CD8-positive, alpha-beta memory T cell (primary cell): ENCODE measurements at places on chromosomes 11 and 22.
A peak's percentile ranks its signal among the peaks of the same experiment; 100 is the strongest.

DNA sequence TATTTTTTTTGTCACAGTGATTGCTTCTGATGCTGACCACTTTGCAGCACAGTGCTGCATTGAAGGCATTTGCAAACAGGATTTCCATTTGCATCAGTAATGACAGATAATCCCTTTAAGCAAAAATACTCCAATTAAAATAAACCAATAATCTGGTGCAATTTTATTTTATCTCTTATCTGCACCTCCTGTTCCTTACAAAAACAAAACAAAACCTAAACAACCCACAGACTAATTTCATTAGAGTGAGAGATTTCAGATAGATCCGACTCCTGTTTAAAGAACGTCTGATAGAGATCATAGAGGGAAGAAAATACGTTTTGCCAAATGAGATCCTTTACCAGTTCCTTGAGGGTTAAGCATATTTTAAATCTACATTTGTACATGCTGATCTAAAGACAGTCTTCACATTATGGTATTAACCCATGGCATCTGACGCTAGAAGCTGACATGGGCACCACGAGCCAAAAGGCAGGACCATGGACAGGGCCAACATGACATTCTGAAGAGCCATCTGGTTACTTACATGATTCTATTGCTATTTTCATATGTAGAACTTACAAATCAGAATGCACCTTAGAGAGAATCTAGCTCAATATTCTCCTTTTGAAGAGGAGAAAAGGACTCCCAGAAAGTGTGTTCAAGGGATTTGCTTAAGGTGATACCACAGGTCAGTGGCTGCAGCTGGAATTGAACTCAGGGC, 286.2 kb upstream of the NARS2 start:
- H3K36me3 ChIP-seq = no peaks in the 10 kb centered on the region
- no peak overlapping the region for H3K4me3 ChIP-seq
- DNase-seq = no peak
- no peaks in the 10 kb centered on the region for H3K4me1 ChIP-seq
- H3K27me3 ChIP-seq = no peaks in the 10 kb centered on the region
- no peak overlapping the region for H3K27ac ChIP-seq

GRCh38 chr11:121274332-121274991, 18.1 kb upstream of the SC5D start:
- no peaks in the 10 kb centered on the region for H3K4me1 ChIP-seq
- no peak for DNase-seq
- no peaks in the 10 kb centered on the region for H3K27me3 ChIP-seq
- no peak overlapping the region for H3K27ac ChIP-seq
- no peak overlapping the region for H3K4me3 ChIP-seq

DNA sequence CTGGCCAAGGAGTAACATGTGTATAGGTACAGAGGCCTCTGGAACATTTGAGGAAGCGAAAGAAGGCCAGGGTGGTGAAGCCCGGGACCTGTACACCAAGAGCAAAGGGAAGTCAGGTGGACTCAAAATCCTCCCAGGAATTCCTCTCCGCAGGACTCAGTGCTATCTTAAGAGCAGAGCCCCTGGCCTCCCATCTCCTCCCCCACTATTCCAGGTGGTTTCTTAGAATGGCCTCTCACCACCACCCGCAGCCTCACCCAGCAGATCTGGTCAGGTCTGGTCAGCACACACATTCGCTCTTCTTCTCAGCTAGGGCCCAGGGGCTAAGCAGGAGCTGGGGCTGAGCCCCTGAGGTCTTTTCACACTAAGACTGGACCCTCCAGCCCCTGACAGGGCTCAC, 59.1 kb downstream of the SCGB1A1 start:
- DNase-seq = no peak
- no peaks in the 10 kb centered on the region for H3K4me1 ChIP-seq
- H3K36me3 ChIP-seq = no peaks in the 10 kb centered on the region

DNA sequence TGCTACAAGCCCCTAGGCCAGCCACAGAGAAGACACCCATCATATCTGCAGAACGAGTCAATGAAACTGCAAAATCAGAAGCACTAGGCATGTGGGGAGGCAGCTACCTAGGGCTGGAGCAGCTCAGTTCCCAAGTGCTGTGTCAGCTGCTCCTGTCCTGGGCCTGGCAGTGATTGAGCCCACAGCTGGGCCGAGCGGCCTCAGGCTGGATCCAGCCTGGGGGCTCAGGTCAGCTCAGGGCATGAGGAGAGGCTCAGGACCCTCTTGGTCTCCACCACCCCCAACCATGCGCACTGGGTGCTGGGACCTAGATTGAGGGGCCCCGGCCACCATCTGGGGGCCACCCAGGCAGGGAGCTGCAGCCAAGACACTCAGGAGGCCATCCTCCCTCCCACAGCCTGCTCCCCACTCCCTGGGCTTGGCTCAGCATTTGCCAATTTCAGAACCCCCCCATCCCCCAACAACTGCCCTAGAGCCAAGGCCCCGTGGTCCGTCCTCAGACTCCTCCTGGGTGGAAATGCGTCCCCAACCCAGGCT, 2.4 kb upstream of the TNNT3 start:
- H3K27ac ChIP-seq = no peak overlapping the region
- peaks cover 4% of the 10 kb centered on the region for H3K4me1 ChIP-seq
- H3K27me3 ChIP-seq = no peaks in the 10 kb centered on the region

DNA sequence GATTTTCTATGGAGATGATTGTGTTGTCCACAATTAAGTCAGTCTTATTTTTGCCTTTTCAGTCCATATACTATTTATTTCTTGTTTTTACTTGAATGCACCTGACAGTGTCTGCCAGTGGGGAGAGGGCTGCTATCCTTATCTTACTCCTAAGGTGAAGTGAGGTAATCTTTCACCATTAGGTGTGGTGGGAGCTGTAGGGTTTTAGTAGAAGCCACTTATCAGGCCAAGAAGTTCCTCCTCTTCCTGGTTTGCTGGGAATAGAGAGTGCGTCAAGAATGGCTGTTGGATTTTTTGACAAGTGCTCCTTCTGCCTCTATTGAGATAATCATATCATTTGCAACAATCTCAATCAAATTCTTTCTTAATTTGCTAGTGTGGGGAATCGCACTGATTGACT, 108.4 kb downstream of the KCNQ1 start:
- no peak for DNase-seq
- no peaks in the 10 kb centered on the region for H3K27me3 ChIP-seq
- no peaks in the 10 kb centered on the region for H3K4me1 ChIP-seq

DNA sequence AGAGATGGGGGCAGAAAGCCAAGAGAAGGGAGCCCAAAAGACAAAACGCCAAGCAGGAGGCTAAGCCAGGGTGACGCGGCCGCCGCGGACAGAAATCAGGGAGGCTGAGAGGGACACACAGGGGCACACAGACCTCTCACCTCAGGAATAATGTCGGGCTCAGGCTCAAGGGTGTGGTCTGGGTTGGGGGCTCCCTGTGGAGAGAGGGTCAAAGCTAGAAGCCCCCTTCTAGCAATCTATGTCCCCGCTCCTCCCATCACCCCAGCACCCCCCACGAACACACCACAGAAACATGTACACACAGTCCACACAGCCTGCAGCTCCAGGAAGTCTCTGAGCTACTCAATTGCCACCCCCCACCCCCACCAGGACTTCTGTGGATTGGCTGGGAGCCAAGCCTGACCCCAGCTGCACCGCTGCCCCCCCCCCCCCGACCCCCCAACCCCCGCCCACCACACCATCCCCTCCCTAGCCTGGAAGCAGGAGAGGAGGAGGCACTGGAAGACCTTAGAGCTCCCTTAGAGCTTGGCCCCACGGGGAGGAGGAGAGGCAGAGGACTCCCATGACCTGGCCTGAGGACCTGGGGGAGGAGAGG, 6.9 kb downstream of the BCL9L start:
- H3K4me3 ChIP-seq = peak overlapping the region; percentile 94
- no peaks in the 10 kb centered on the region for H3K27me3 ChIP-seq
- H3K4me1 ChIP-seq = peaks cover 82% of the 10 kb centered on the region

DNA sequence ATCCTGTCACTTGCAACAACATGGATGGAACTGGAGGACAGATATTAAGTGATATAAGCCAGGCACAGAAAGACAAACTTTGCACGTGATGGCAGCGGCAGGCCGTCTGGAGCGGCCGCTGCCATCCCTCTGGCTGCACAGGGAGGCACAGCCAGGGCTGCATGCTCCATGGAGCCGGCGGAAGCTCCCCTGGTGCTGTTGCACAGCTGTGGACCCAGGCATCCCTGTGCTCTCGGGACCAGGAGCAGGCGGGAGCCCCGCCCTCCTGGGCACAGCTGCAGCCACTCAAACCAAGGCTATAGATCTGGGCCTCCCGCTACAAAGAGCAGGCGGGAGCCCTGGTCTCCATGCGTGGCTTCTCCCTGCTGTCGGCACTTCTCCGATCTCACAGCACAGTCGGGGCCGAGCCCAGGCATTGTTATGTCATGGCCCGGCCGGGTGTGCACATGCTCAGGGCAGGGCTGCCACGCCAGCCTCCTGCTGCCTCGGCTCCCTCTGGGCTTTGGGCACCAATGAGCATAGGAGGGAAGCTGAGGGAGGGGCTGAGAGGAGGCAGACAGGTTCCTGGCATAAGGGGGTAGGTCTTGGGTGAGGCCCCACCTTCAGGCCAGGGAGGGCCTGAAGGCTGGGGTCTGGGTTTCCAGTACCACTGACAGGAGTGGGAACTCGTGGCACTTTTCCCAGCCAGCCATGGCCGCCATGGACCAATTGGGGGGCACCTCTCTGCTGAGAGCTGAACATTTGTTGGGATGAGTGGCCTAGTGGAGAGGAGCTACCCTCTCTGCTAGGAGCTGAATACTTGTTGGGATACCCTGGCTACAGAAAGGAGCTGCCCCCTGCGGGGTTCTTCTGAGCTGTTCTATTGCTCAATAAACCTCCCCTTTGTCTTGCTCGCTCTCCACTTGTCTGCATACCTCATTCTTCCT, 16.7 kb downstream of the RRP8 start:
- no peaks in the 10 kb centered on the region for H3K4me1 ChIP-seq
- DNase-seq = no peak
- no peak overlapping the region for H3K4me3 ChIP-seq

GRCh38 chr22:41661088-41661487, 27.6 kb downstream of the SNU13 start:
- peaks cover 67% of the 10 kb centered on the region for H3K36me3 ChIP-seq
- DNase-seq = no peak
- no peak overlapping the region for H3K27ac ChIP-seq

DNA sequence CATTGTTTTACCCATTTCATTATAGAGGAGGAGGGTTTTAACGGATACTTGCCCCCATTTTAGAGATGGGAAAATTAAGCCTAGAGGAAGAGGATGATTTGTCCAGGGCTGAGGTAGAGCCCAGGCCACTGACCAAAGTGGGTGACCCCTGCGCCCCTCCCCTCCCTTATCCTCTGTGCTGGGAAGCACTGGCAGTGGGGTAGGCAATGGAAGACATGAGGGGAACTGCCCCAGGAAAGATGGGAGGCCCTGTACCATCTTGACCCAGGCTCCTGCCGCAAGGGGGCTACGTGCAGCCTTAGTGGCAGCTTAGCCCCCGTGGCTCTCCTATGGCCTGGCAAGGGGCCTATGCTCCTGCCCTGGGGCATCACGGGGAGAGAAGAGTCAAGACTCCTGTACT, 76.4 kb upstream of the MYOD1 start:
- no peaks in the 10 kb centered on the region for H3K36me3 ChIP-seq
- no peak for DNase-seq
- no peak overlapping the region for H3K27ac ChIP-seq
- H3K4me1 ChIP-seq = no peaks in the 10 kb centered on the region
- H3K27me3 ChIP-seq = no peaks in the 10 kb centered on the region

GRCh38 chr22:47994601-47995263, 1232.3 kb downstream of the TBC1D22A start:
- DNase-seq = no peak
- H3K4me1 ChIP-seq = no peaks in the 10 kb centered on the region
- no peak overlapping the region for H3K4me3 ChIP-seq
- no peaks in the 10 kb centered on the region for H3K36me3 ChIP-seq
- no peaks in the 10 kb centered on the region for H3K27me3 ChIP-seq
- no peak overlapping the region for H3K27ac ChIP-seq

DNA sequence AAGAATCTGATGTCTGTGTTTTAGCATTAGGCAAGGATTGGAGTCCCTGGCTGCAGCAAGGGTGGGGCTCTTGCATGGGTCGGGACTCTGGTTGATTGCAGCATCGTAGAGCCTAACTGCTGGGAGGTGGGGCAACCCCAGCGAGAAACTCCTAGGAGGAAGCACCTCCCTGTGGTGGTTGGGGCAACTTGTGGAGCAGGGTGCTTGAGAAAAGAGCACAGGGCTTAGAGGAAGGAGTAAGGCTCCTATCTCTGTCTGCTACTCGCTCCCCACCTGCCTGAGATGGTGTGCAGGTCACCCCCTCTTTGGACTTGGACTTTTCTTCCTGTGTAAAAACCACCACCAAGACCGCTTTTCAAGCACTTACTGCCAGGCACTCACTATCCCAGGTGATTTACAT, 15.6 kb downstream of the SREBF2 start:
- no peak overlapping the region for H3K4me3 ChIP-seq
- no peaks in the 10 kb centered on the region for H3K36me3 ChIP-seq
- DNase-seq = no peak

GRCh38 chr11:119366690-119367620, 14.5 kb downstream of the USP2 start:
- H3K27me3 ChIP-seq = peaks cover 30% of the 10 kb centered on the region
- peaks cover 9% of the 10 kb centered on the region for H3K4me1 ChIP-seq
- no peak for DNase-seq
- no peaks in the 10 kb centered on the region for H3K36me3 ChIP-seq
- no peak overlapping the region for H3K27ac ChIP-seq

GRCh38 chr11:35145271-35145670, 6.3 kb downstream of the CD44 start:
- H3K27ac ChIP-seq = peak overlapping the region; percentile 35
- peaks cover 86% of the 10 kb centered on the region for H3K4me1 ChIP-seq
- no peaks in the 10 kb centered on the region for H3K27me3 ChIP-seq
- DNase-seq = peak; percentile 27

- H3K4me1 ChIP-seq = no peaks in the 10 kb centered on the region
- peaks cover 9% of the 10 kb centered on the region for H3K27me3 ChIP-seq
- no peak overlapping the region for H3K4me3 ChIP-seq
Observed at GRCh38 chr11:129368889-129369672, 6.6 kb upstream of the BARX2 start.

DNA sequence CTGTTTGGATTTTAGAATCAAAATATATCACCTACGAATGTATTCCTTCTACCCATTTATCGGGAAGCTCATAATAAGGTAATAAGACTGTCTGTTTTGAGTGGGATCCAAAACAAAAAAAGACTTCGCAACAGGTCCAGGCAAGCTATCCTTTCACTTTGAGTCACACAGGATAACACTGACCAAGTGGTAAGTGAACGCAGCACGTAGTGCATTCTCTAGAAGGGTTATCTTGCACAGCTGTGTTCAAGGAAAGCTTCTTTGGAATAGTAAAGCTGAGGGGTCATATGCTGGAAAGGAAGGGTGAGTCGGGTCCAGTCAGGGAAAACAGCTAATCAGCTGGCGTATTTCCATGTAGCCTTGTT, 22.3 kb upstream of the NRGN start:
- peak overlapping the region; percentile 41 for H3K4me3 ChIP-seq
- H3K36me3 ChIP-seq = no peaks in the 10 kb centered on the region
- no peak overlapping the region for H3K27ac ChIP-seq
- peaks cover 16% of the 10 kb centered on the region for H3K27me3 ChIP-seq
- DNase-seq = no peak

GRCh38 chr22:19679522-19680101, 34.7 kb upstream of the SEPTIN5 start:
- DNase-seq = peak; percentile 60
- no peak overlapping the region for H3K27ac ChIP-seq
- peaks cover 8% of the 10 kb centered on the region for H3K27me3 ChIP-seq

GRCh38 chr11:104817973-104818372, 80.3 kb downstream of the CASP12 start:
- H3K27me3 ChIP-seq = no peaks in the 10 kb centered on the region
- H3K27ac ChIP-seq = no peak overlapping the region
- DNase-seq = no peak
- no peaks in the 10 kb centered on the region for H3K4me1 ChIP-seq
- H3K4me3 ChIP-seq = no peak overlapping the region
- H3K36me3 ChIP-seq = no peaks in the 10 kb centered on the region

- no peak overlapping the region for H3K4me3 ChIP-seq
- H3K36me3 ChIP-seq = no peaks in the 10 kb centered on the region
- H3K27me3 ChIP-seq = no peaks in the 10 kb centered on the region
- no peaks in the 10 kb centered on the region for H3K4me1 ChIP-seq
- H3K27ac ChIP-seq = no peak overlapping the region
Observed at GRCh38 chr11:77332259-77332658, 30.8 kb upstream of the GDPD4 start.
